AG09309 (cell line): ENCODE measurements at places on chromosomes 16 and 17.

DNA sequence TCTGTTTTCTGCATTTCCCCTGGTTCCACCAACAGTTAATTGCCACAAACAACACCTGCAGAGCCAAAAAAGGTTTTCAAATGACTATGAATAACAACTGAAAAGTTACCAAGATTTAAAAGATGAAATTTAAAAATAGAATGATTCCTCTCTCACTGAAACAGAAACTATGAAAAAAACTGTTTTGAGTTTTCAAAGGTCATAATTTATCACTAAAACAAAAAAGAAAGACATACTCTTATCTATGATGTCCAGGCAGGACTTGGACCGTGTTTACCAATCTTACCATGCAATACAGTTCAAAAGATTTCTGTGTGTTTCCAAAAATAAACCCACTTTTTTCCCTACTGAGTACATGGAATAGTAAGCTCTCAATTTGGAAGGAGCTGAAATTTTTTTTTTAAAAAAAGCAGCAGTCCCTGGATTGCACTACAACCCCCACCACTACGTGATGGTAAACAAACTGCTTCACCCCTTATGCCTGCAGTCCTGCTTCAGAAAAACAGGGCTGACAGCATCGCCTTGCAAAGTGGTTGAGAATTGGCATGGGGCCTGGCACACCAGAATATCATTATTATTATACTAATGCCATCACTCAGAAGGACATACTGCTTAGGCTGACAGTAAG is 8.5 kb downstream of the TXNDC11 start:
- DNase-seq, result no peak

DNA sequence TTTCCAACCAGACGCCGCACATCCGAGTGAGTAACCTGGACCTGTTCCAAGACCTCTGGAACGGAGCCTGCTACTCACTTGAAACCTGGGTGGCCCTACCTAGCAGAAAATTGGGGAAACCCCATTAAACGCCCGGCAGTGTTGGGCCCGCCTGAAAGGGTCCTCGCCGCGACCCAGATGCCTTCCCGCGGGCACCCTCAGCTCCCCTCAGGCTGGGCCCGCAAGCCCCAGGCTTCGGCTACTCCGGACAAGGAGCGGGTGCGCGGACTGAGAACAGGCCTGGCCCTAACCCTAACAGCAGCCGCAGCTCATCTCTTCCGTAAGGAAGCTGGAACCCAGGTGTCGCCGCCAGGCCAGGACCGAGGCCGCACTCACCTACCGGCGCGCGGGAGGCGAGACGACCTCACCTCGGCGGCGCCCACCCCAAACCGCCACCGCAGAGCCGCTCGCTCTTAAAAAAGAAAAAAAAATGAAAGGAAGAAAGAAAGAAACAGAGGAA is 344 bp downstream of the PSME3IP1 start:
- DNase-seq, result no peak

GRCh38 chr16:726188-726437 is 130 bp downstream of the CCDC78 start:
- no peak for DNase-seq

- no peak for DNase-seq
Measured at GRCh38 chr16:57486858-57487834, 853 bp upstream of the DOK4 start.

- DNase-seq, result no peak
Measured at GRCh38 chr17:10773391-10773790, 30.5 kb downstream of the TMEM238L start.

DNA sequence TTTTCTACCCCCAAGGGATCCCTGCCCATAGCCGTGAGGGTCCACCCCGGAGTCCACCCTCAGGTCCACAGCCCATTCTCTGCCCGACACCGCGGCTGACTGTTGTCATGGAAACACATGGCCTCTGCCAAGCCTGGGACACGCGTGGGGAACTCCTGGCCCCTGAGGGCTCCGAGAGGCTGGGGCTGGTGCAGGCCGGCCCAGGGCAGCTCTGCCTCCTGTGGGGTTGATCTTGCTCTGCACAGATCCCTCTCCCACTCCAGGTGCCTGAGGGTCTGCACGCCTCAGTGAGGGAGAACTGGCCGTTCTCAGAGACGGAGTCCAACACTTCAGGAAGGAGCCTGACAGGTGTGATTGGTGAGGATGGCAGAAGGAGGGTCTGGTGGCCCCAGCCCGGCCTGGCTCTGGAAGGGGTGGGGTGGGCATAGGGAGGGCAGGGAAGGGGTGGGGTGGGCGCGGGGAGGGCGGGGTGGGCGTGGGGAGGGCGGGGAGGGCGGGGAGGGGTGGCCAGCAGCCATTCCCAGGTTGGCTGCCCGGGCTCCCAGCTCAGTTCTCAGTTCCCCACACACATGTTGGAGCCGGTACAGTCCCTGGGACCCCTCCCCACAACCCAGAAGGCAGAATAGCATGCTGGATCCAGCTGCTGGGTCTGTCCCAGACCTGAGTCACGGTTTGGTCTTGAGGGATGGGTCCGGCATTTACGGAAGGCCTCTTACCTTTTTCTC is 6.4 kb downstream of the MRPL28 start:
- no peak for DNase-seq

- DNase-seq, result no peak
Measured at GRCh38 chr16:71426880-71427615, 14.8 kb downstream of the TLE7 start.

DNA sequence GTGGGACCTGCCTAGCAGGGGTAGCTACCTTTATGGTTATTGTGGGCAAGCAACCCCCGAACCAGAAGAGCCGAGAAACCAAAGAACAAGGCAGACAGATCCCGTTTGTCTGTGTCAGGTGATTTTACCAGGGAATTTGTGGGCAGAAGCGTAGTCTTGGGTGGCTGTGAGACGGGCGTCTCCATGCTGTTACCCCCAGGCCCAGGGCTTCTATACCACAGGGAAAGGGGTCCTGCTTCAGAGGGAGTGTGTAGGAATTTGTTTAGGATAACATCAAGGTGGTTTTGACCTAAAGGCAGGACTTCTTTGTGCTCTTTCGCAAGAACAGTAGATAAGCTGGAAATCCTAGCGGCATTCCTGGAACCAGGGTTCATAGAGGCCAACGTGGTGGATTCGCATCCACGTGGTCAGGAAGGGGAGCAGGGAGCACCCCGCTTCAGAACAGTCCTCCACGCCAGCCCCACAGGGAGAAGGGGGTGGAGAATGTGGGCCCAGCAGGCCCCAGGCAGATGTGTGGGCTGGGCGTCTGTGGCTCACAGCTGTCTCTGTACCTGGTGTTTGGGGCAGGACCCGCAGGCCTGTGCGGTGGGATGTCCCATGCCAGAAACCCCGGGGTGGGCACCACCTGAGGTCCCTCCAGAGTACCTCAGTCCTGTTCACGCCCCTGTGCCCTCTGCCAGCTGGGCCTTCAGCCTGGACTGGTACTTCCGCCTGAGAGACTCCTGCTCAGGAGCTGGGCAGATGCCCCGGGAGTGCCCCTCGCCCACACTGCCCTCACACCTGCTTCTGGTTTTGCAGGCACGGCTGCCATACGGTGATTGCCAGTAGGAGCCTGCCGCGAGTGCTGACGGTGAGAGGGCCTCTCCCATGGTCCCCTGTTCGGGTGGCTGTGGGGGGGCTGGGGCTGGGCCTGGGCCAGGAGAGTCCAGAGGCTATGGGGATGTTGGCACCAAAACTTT is 4.1 kb downstream of the DECR2 start:
- no peak for DNase-seq

DNA sequence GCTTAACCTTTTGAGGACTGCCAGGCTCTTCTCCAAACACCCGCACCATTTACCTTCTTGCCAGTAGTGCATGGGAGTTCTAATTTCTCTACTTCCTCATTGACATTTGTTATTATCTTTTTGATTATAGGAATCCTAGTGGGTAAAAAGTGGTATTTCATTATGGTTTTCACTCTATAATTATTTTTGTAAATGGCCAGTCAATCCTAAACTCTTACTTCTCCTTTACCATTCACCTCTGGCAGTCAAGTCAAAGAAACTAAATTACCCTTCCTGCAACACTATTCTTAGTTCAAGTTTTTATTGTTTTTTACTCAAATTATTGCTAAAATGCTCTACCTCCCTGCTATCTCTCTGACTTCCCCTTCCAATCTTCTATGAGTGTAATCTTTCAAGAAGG is 29.8 kb upstream of the ANKFY1 start:
- DNase-seq, result no peak

GRCh38 chr17:43360376-43360738 is 38.4 kb upstream of the ARL4D start:
- peak; percentile 62 for DNase-seq

DNA sequence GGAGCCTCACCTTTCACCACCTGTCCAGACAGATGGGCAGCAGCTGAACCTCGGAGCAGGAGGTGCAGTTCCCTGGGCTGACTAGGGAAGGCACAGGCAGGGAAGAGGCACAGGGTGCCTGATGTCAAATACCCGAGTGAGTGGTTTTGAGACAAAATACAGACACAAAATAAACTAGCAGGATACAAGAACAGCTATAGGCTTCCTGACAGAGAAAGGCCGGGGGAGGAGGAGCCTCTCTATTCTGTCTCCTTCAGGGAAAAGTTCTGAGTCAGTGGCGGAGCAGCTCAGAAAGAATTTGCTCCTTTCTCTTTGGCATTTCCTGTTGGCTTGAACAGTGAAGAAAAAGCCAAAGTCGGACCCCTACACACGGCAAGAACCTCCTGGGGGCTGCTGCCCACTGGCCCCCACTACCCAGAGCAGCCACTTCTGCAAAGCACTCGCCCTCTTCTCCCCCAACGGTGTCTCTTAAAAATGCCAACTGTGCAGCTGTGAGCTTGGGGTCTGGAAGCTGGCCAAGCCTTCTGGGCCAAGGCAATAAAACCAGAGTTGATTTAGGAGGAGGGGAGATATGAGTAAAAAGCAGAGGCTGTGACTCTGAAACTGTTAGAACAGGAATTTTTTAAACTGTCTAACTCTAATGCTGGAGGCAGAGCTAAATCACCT is 14.4 kb upstream of the FAAP100 start:
- DNase-seq, result peak; percentile 96

- no peak for DNase-seq
Measured at GRCh38 chr16:70683146-70683944, 2.5 kb downstream of the MTSS2 start.

DNA sequence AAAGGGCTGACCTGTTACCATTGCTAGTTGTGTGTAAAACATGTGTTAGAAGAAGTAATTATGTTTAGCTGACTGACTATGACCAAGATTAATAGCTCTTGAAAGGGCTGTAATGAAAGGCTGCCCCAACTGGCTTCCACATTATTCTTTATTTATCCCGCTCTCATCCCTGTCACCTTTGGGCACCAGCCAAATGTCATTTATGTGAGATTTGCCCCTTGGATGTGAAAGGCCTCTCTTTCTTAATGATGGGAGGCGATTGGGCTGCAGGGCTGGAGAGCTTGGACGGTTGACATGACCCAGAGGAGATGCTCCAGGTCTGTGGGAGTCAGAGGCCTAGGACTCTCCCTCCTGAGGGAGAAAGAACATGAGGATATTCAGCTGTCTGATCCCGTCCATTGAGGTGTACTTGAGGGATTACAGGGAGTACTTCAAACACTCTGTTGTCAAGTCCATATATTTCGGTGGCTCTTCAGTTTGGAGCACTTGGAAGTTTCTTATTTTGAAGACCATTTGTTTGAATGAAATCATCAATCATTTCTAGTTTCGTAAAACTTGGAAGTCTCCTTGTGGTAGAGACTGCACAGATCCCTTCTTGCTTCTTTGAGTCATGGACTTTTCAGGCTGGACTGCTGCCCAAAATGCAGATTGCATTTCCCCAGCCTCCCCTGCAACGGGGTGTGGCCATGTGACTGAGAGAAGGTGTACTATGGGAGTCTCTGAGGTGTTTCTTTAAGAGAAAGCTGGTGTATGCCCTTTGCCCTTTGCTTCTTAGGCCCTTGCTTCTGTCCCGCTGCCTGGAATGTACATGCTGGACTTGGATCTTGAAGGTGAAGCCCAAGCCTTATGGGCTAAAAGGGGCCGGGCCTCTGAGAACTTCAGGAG is 51.3 kb downstream of the FTO start:
- DNase-seq, result no peak

DNA sequence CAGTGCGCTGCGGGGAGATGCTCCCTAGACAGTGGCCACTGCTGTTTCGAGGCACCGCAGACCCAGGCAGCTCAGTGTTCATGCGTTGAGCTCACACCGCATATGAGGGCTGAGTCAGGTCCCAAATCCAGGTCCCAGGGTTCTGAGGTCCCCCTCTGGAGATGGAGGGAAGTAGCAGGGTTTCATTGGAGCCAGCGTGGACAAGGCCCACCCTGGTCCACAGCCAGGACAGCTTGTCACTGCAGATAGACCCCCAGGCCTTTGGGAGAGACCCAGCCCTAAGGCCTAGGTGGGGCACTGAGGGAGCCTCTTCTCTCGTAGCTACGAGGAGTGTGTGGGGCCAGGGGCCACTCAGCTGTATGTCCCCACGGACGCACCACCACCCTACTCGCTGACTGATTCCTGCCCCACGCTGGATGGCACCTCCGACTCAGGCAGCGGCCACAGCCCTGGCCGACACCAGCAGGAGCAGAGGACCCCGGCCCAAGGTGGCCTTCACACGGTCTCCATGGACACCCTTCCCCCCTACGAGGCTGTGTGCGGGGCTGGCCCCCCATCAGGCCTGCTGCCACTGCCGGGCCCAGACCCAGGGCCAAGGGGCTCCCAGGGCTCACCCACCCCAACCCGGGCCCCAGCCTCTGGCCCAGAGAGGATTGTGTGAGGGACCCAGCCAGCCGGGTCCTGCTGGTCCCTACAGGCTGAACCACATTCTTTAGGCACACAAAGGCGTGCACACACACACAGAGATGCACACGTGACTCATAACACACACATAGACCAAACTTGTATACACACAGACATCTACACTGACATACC is 53.4 kb downstream of the BEAN1 start:
- no peak for DNase-seq

- DNase-seq, result no peak
Measured at GRCh38 chr16:87830673-87831420, 38.5 kb downstream of the SLC7A5 start.

DNA sequence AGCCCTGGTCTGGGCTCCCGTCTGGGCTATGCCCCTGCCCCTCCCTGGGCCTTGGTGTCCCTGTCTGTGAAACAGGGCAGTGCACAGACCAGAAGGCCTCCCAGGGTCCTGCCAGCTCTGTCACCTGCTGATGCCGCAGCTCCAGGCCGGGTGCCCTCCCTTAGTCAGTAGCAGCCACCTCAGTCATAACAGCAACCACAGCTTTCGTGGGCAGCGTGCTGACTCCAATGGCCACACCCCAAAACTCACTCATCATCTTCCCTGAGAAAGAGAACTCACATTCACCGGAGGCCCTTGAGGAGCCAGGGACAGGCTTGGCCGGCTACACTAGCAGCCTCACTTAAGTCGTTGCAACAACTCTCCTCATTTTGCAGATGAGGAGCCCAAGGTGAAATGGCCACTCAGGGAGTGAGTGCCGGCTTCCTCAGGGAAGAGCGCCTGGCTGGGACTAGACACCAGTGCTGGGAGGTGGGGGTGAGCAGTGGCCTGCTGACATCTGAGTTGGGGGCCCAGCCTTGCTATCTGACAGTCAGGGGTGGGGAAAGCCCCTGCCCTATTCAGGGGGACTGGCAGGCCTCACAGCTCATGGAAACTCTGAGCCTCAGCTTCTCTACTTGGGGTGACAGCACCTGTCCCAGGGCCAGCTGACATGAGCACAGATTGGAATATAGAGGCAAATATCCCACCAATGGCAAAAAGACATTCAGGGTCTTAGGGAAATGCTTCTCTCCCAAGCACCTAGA is 22.6 kb downstream of the SLC5A10 start:
- no peak for DNase-seq
